ENCODE measurements at places on chromosomes 16 and 17.

- DNase-seq, result no peak
Observed at GRCh38 chr17:51103451-51103850, 17.2 kb downstream of the SPAG9 start.

- no peak for DNase-seq
Observed at GRCh38 chr17:76123191-76123499, 17.9 kb downstream of the FOXJ1 start.

- peak; percentile 60 for DNase-seq
Observed at GRCh38 chr17:38704606-38705522, at the start of gene MLLT6. MLLT6 (plus strand) TSS chr17:38705273; CDS start chr17:38705633, 360 bp downstream.

DNA sequence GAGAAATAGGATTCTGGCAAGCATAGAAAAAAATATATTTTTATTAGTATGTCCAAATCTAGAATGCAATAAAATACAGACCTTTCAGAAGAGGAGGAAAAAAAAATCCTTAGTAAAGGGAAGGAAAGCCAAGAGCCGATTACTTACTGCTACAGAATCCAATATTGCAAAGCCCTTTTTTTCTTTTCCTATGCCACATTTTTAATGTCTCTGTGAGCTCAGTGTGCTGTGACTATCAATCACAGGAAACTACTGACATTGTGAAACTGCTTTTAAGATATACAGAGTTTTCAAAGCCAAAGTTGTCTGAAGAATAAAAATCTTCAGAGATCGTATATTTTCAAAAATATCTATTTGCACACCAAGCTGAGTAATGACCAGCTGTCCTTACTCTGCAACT, 120.4 kb downstream of the CHD9NB start:
- no peak for DNase-seq

DNA sequence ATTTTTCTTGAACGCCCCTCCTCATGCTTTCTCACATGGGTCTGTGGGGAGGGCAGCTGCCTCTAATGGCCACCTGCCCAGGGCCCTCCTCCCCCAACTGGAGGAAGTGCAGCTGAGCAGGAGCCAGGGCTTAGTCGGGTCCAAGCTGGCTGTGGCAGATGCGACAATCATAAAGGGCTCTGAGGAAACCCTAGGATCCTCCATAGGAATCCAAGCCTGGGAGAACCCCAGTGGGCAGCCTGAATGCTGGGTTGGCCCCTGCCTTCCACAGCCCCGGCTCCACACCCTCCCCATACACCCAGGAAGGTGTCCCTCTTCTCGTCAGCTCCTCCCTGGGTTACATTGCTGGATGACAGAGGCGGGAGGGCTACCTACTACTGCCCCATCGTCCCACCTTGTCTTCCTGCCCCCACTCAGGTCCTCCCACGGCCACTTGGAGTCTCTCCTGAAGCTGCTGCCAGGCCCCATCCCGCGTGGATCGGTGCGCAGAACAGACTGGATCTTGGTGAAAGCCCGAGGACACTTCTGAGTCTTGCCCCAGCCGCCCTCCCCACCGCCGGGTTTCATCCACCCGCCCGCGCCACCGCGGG, 15.6 kb upstream of the CBFB start:
- no peak for DNase-seq

- DNase-seq, result no peak
Observed at GRCh38 chr16:18932243-18932987, 6.2 kb upstream of the SMG1 start.
